ENCODE measurements at places on chromosomes 2 and 18. TPM values are rescaled to one million over a fixed set of nuclear protein-coding genes. Genes with fewer than 3 reads are reported as not detected.

- peak; percentile 59 for DNase-seq
Observed at GRCh38 chr2:207869784-207870778, 100.4 kb upstream of the FZD5 start.

DNA sequence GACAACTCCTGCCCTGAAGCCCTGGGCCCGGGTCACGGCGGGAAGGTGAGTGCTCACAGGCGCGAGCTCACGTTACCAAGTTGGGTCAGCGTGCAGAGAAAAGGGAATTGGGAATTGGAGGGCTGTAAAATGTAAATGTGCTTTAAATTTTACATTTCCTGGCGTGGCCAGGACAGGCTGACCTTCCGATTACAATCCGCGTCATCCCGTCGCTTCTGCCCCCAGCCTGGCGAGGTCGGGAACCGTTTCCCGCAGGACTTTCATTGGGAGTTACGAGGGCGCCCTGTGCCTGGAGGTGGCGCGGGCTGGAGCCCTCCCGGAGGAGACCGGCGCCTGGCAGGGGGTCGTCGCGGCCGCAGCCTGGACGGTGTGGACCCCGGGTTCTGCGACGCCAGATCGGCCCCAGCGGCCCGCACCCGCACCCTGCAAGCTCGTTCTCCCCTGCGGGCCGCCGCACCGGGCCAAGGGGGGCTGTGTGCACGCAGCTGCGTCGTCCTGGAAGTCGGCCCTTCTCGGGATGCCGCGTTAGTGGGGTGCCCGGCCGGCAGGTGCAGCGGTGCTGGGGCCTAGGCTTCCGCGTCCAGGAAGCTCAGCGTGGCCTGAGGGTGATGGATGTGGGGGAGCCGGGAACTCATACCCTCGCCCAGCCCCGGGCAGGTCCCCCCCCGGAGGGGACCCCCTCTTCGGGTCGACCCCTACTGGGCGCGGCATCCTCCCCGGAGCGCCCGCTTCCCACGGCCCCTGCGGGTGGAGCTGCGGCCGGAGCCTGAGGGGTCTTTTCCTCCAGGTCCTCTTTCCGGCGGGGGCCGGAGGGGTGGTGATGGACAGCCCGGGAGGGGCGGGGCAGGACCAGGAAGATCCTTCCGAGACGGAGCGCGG, 63.9 kb downstream of the LRRFIP1 start:
- DNase-seq, result no peak

GRCh38 chr2:152352616-152353015, 17.6 kb downstream of the FMNL2 start:
- no peak for DNase-seq

GRCh38 chr2:13481201-13481600, 764.5 kb downstream of the TRIB2 start:
- DNase-seq, result no peak

GRCh38 chr2:32009516-32010256, 1.1 kb downstream of the MEMO1 start:
- DNase-seq, result no peak

GRCh38 chr2:102206666-102207341, 20.0 kb downstream of the IL1RL2 start:
- no peak for DNase-seq

- no peak for DNase-seq
Observed at GRCh38 chr18:963276-963675, 58.6 kb downstream of the ADCYAP1 start.

The NCKAP5 gene
- total RNA-seq, result 0.26 TPM

The PHOSPHO2 gene
- total RNA-seq, result 4.0 TPM

The METAP1D gene
- total RNA-seq, result 2.2 TPM

Measured in bronchial epithelial cell (primary cell).